ENCODE measurements at places on chromosomes 2 and 18.
A peak's percentile ranks its signal among the peaks of the same experiment; 100 is the strongest.

- DNase-seq, result no peak
Measured at GRCh38 chr2:223570784-223571183, 31.4 kb downstream of the SCG2 start.

- DNase-seq, result no peak
Measured at GRCh38 chr2:99988599-99988998, 153.8 kb downstream of the AFF3 start.

GRCh38 chr2:20962939-20963557 is 80.8 kb downstream of the APOB start:
- no peak for DNase-seq

DNA sequence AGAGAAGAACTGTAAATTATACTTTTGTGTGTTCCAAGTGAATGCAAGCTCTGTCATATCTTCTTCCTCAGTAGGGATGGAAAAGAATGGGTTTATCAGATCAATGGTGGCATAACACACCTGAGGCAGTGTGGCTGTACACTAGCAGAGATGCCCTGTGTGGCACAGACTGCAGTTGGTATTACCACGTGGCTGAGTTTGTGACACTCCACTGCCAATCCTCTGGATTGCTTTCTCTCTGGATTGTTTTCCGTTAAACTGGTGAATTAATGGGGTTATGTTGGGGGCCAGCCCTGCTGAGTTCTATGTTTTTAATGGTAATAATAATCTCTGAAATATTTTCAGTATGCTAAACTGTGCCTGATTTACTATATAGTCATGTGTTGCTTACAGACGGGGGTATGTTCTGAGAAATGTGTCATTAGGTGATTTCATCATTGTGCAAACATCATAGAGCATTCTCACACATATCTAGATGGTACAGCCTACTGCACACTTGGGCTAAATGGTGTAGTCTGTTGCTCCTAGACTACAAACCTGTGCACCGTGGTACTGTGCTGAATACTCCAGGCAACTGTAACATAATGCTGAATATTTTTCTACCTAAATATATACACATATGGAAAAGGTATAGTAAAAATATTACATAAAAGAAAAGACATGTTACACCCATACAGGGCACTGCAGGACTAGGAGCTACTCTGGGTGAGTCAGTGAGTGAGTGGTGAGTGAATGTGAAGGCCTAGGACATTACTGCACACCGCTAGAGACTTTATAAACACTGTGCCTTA is 84.7 kb upstream of the ST6GAL2 start:
- no peak for DNase-seq

DNA sequence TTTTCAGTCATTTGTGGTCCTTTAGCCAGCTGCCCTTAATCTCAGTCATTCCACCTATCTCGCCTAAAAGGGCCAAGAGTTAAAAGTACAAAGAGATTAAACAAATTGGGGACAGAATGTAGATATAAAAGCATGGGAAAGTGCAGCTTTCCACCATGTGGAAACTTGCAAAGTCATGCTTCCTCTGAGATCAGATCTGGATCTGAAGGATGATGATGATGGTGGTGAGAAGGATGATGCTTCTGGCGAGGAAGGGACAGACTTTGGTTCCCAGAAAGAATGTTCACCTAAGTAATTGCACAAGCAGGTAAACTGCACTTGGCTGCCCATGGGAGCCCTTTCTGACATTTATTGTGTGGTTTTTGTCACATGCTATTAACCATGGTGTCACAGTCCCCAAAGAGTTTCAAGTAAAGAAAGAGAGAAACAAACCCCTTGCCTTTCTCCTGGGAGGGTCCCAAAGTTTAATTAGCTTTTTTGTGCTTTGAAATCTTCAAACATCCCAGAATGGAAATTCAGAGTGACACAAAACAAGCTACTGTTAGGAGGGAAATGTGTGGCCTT is 34.7 kb downstream of the KLF7 start:
- DNase-seq, result no peak

- no peak for DNase-seq
Measured at GRCh38 chr18:11740461-11740860, 51.4 kb downstream of the GNAL start.

DNA sequence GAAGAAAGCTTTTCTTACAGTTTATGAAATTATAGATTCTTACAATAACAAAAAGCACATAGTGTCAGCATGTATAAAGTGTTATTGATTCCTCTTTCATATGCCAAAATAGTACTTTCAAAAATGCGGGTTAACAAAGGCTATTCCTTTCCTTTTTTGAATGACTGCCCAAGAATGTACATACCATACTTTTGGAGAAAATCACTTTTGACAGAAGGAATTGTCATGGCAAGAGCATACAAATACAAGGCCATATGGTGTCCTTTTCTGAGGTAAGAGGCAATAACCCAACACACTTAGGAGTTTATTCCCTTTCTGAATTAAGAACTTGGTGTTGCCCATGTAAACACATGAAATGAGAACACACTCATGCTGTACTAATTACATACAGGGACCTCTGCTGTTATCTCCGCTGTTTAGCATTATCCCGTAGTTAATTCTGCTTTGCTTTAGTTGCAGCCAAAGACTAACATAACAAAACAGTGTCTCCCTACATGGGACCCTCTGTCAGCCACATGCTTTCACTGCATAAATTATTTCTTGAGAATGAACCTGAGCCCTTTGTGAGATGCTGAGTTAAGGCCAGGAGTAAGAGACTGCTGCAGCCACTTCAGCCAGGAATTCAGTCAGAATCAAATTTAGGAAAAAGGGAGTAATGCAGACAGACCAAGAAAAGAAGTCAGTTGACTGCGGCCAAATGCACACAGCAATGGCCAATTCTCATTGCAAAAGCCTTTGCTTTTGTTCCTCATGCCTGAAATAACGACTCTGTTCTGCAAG is 67.0 kb downstream of the CDH2 start:
- DNase-seq, result no peak

DNA sequence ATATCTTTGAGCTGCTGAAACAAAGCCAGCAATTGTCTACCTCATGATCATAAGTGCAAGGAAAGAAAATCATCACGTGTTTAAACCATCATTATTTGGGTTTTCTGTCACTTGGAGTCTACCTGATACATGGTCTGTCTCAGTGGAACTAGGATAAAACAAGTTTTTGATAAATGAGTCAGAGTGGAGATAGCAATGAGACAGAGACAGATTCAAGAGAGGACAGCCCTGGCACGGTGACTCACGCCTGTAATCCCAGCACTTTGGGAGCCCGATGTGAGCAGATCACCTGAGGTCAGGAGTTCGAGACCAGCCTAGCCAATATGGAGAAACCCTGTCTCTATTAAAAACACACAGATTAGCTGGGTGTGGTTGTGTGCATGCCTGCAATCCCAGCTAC is 93.8 kb downstream of the PMAIP1 start:
- DNase-seq, result no peak

- no peak for DNase-seq
Measured at GRCh38 chr2:47354013-47354847, 48.7 kb upstream of the MSH2 start.

- DNase-seq, result no peak
Measured at GRCh38 chr18:6024745-6025248, 129.5 kb upstream of the TMEM200C start.

DNA sequence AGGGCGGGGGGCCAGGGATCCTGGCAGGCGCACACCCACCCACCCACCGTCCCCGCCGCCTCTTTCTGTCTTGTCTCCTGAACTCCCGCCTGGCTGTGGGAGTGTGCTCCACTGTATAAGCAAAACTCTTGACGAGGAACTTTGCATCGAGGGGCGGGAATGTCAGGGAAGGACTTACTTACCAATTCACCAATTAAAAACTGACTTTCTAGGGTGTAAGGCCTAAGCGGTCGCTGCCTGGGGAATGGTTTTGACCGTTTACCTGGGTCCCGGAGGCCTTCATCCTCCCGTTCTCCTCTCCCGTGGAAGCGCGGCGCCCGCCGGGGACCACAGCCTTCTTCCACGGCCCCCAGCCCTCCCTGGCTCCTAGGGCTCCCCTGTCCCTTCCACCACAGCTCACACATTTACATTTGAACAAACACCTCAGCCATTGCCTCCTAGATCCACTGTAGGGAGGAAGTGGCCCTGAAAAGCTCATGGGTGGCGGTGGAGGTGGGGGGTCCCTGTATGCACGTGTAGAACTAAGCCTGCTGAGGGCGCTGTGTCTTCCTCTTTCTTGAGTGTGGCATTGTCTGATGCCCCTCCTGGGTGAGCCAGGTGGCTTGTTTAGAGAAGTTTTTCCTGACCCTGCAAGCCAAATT is 8.9 kb downstream of the ASIC4 start:
- no peak for DNase-seq

DNA sequence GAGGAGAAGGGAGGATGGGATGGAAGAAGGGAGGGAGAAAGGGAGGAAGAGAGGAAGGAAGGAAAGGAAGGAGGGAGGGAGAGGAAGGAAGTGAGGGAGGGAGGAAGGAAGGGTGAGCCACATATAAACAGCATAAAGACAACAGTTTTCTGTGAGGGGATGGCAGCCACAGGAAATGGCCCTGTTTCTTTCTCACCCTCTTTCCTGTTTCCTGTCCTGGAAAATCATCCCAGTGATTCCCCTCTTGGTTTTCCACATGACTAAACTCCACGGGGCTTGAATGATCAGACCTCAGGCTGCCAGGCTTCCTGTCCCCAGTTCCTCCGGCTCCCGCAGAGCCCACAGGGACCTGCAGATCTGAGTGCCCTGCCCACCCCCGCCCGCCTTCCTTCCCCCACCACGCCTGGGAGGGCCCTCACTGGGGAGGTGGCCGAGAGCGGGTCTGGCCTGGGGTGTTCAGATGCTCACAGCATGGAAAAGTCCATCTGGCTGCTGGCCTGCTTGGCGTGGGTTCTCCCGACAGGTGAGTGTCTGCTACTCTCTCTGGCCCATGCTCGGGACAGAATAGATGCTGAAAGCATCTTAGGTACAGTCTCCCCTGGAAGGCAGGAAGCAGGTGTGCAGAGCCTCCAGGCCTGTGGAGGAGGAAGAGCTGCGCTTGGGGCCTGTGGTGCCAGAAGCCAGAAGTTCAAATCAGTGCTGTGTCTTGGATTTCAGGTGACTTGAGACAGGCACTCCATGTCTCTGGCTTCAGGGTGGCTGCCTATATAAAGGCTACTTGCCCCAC is at the start of gene SIGLEC15:
TSS of gene SIGLEC15 (plus strand) at position 418 of the 787 bp plus-strand sequence. CDS start at position 472, 54 bp downstream.
- DNase-seq, result no peak

GRCh38 chr2:223123855-223124610 is 72.0 kb downstream of the KCNE4 start:
- no peak for DNase-seq

DNA sequence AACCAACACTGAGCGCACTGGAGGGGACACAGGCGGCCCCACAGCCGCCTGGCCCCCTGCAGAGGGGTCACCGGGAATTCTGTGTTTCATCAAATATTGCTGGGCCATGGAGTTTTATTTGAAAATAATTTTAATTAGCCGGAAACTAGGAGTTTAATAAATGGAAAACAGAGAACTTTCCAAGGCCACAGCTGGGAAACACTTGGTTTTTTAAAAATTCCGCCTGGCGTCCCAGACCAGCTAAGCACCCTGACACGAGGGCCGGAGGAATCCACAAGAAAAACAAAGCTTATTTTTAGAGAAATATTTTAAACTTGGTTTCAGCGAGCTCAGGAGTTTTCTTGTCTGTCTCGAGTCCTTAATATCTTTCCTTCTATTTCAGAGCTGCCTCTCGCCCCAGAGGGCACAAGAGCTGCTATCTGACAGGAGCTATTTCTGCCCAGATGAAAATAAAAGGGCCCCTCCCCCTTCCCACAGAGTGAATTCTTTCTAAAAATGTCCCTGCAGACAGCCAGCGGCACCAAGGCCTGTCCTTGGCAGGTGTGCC is 8.2 kb downstream of the ZFP36L2 start:
- DNase-seq, result no peak

- DNase-seq, result no peak
Measured at GRCh38 chr18:79452190-79452990, 56.7 kb downstream of the NFATC1 start.

- DNase-seq, result no peak
Measured at GRCh38 chr2:54258166-54258565, 2.1 kb upstream of the TSPYL6 start.

GRCh38 chr2:240452462-240453256 is 17.2 kb downstream of the GPC1 start:
- no peak for DNase-seq

GRCh38 chr2:237861875-237862527 is 2.6 kb downstream of the RAMP1 start:
- DNase-seq, result no peak

- no peak for DNase-seq
Measured at GRCh38 chr2:54015798-54016699, 45.3 kb upstream of the PSME4 start.

DNA sequence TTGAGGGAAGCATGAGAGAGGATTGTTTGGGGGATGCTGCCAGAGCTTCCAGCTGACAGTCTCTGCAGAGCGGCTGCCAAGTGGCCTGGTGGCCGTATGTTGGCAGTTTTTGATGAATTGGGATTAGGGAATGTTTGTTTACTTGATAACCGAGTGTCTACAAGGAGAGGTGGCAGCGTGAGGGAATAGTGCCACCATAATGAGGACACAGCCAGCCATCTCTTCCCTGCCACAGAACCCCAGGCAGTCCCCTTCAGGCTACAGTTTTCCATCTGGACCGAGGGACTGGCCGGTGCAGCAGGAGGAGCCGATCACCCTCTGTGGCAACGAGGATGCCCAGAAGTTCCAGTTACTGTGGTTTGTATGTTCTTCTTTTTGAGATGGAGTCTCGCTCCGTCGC is 55.2 kb downstream of the TRAPPC12 start:
- no peak for DNase-seq

- DNase-seq, result no peak
Measured at GRCh38 chr2:240593026-240593702, 6.6 kb downstream of the CAPN10 start.

DNA sequence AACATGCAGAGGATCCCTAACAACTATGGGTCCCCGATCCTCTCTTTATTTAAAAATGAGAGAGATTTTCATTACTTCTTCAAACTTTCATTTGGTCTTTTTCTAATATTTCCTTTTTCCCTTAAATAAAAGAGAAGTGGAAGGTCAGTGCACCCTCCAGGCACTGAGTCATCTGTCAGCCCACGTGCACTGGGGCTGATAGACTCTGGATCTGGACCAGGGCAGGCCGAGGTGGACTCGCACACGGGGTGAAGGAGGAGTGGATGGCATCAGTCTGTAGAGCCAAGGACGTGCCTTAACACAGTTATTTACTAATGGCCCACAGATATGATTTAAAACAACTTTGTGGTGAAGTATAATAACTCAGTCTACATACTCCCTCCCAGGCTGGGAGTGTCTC is 214.4 kb upstream of the TMEM200C start:
- DNase-seq, result no peak

- peak; percentile 69 for DNase-seq
Measured at GRCh38 chr2:181891258-181891965, at the start of gene ITPRID2. Gene ITPRID2 (plus strand): TSS chr2:181891730. CDS start chr2:181892067, 337 bp downstream.

GRCh38 chr2:65586516-65586915 is 154.1 kb upstream of the SPRED2 start:
- no peak for DNase-seq

DNA sequence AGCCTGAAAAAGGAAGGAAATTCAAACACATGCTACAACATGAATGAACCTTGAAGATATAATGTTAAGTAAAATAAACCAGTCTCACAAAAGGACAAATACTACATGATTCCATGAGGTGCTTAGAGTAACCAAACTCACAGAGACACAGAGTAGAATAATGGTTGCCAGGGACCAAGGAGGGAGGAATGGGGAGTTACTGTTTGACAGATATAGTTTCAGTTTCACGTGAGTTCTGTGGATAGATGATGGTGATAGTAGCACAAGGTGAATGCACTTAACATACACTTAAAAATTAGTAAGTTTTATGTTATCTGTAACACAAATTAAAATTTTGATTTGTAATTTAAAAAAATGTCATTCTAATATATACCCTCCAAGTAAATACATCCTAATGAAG is 106.9 kb upstream of the ACVR1C start:
- no peak for DNase-seq

Data from NCI-H1048 (cell line).